ENCODE measurements at places on chromosomes 12 and 14. TPM values are rescaled to one million over a fixed set of nuclear protein-coding genes. Genes with fewer than 3 reads are reported as not detected.

The NUDT4 gene
- total RNA-seq: 61.9 TPM

The TMEM63C gene
- total RNA-seq: 3.3 TPM

The MYG1 gene
- total RNA-seq: 70.9 TPM

The SLC17A8 gene
- not detected for total RNA-seq

DNA sequence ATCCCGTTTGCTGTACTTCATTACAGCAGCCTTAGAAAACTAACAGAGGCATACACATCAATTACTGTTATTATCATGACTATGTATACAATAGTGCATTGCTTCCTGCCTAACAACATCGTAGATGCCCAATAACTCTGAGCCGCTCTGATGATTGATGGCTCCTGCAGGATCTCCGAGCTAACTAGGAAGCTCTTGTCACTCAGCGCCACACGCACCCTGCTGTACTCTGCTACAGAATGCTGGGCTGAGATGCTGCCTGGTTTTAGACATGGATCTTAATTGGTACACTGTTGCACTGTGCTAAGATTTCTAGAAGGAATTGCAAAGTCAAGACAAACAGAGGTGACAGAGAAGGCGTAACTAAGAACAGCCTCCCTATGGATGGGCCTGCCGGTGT, 169.3 kb downstream of the SLC15A4 start:
- peaks cover 2% of the 10 kb centered on the region for H3K27me3 ChIP-seq
- no peak overlapping the region for H3K27ac ChIP-seq
- DNase-seq: no peak
- no peaks in the 10 kb centered on the region for H3K4me1 ChIP-seq
- no peaks in the 10 kb centered on the region for H3K36me3 ChIP-seq

- no peaks in the 10 kb centered on the region for H3K4me1 ChIP-seq
- H3K27ac ChIP-seq: no peak overlapping the region
- H3K36me3 ChIP-seq: no peaks in the 10 kb centered on the region
- no peak overlapping the region for H3K4me3 ChIP-seq
- no peak for DNase-seq
Observed at GRCh38 chr12:31507966-31508365, 83.0 kb downstream of the DENND5B start.

DNA sequence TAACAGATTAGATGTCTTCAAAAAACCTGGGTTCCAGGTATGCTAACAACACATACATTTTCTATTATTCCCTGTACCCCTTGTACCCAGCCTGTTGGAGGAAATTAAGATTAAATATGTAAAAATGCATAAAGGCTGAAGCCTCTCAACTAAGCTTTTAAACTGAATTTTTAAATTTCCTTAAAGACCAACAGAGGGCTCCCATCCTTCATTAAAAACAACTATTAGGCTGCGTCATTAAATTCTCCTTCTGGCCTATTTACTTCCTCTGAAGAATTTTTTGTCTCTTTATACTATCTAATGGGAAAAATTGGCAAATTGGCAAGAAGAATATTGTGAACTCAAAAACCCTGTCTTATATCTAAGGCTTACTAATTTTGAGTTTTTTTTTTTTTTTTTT, 21.8 kb downstream of the SENP1 start:
- DNase-seq: no peak
- no peaks in the 10 kb centered on the region for H3K4me1 ChIP-seq
- H3K27me3 ChIP-seq: no peaks in the 10 kb centered on the region
- H3K36me3 ChIP-seq: peaks cover 40% of the 10 kb centered on the region
- no peak overlapping the region for H3K27ac ChIP-seq
- no peak overlapping the region for H3K4me3 ChIP-seq

DNA sequence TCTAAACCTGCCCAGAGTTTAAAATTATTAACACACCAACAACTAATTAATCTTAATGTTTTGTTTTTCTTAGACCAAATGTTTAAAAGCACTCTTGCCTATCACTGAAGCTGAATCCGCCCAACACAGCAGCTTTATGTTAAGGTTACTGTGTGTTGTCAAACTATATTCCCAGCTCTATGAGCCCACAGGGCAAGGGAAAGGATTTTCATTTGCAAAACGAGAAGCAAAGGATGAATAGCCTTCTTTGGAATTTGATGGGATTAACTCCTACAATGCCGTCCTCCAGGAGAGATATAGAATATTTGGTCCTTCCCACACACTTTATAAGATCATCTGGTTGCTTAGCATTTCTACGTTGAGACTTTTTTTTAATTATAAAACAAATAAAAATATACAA, 43.7 kb downstream of the DUSP16 start:
- H3K27ac ChIP-seq: no peak overlapping the region
- peaks cover 30% of the 10 kb centered on the region for H3K36me3 ChIP-seq
- DNase-seq: no peak
- H3K4me3 ChIP-seq: no peak overlapping the region

GRCh38 chr12:659090-659683, 4.1 kb downstream of the NINJ2 start:
- no peak for DNase-seq
- H3K36me3 ChIP-seq: no peaks in the 10 kb centered on the region
- H3K27ac ChIP-seq: no peak overlapping the region

Data from activated CD8-positive, alpha-beta T cell treated with anti-CD3 and anti-CD28 coated beads for 36 hours (primary cell).